Activated CD8-positive, alpha-beta memory T cell treated with anti-CD3 and anti-CD28 coated beads, Interleukin-2, amount 10 ng/mL, durations not matched to agents 7 days and 5 days (primary cell): ENCODE measurements at places on chromosomes 4 and X. TPM values are rescaled to one million over a fixed set of nuclear protein-coding genes. Genes with fewer than 3 reads are reported as not detected.

DNA sequence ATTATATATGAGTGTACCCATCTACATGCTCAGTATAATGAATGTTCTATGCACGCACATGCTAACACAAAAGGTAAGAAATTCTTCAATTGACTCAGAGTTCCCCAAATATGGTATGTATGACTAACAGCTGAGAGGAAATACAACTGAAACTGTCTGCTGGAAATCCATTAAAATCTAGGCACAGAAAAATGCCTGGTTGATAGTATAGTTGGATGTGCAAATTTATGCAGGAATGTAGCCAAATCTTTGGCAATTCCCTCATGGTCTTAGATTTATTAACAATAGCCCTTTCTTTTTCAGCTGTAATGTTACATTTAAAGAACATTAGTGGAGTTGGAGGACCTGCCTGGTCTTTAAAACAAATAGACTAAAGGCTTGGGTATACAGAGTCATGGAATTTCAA is 5.5 kb downstream of the CAMK2D start:
- H3K4me1 ChIP-seq: peaks cover 40% of the 10 kb centered on the region
- no peaks in the 10 kb centered on the region for H3K27me3 ChIP-seq
- peak overlapping the region; percentile 75 for H3K27ac ChIP-seq
- peaks cover 31% of the 10 kb centered on the region for H3K36me3 ChIP-seq
- no peak for DNase-seq

The DSPP gene
- not detected for total RNA-seq

DNA sequence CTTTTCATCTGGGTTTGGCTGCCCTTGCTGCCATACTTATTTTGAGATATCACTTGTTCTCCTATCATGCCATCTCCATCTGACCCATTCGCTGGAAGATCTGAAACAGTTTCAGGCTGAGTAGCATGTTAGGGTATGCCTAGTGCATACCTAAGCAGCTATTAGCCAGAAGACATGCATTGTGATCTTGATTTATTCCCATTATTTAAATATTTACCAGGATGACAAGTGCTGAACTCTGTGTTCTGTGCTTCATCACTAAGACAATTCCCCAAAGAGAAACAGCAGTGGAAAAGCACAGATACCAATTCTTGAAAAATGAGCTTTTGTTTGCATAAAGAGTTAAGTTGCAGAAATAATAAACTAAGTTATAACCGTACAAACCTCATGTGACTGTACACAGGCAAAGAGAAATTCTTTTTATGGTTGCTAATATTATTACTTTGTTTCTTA is 271.0 kb upstream of the ARSJ start:
- no peaks in the 10 kb centered on the region for H3K36me3 ChIP-seq
- H3K4me1 ChIP-seq: no peaks in the 10 kb centered on the region
- H3K27me3 ChIP-seq: no peaks in the 10 kb centered on the region
- no peak for DNase-seq
- no peak overlapping the region for H3K4me3 ChIP-seq
- H3K27ac ChIP-seq: no peak overlapping the region

DNA sequence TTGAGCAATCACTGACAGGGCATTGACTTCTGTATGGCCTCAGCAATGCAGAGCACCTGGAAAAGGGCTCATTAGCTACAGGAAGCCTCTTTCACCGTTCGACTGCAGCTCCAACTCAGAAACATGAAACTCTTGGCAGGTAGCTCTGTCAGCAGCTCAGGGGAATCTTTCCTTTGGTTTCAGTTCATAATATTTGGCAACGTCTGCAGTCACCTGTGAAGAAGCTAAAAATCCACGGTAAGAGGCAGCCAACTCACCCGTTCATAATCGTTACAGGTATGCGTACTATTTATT is 354.9 kb downstream of the CAMK2D start:
- H3K4me3 ChIP-seq: no peak overlapping the region
- H3K27me3 ChIP-seq: peaks cover 4% of the 10 kb centered on the region
- H3K36me3 ChIP-seq: no peaks in the 10 kb centered on the region

DNA sequence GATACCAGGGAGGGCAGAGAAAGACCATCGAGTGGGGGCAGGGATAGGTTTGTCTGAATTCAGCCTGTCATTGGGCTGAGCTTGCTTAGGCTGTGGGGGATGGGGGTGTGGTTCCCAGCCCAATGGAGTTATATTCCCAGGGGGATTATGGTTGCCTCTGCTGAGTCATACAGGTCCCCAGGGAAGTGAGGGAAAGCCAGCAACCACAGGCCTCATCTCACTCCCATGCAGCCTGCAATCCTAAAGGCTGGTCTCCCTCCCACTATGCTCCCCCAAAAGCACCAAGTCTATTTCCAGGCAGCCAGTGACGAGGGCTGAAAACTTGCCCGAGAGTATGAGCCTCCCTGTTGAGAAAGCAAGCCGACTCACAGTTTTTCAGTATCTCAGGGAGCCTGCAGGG is 39.3 kb downstream of the AFM start:
- no peaks in the 10 kb centered on the region for H3K4me1 ChIP-seq
- H3K36me3 ChIP-seq: no peaks in the 10 kb centered on the region
- no peak for DNase-seq
- H3K27ac ChIP-seq: no peak overlapping the region

- no peak overlapping the region for H3K4me3 ChIP-seq
- DNase-seq: no peak
- H3K36me3 ChIP-seq: no peaks in the 10 kb centered on the region
- H3K27ac ChIP-seq: no peak overlapping the region
- H3K27me3 ChIP-seq: peaks cover 7% of the 10 kb centered on the region
- H3K4me1 ChIP-seq: peaks cover 12% of the 10 kb centered on the region
Observed at GRCh38 chrX:9326369-9326768, 138.5 kb upstream of the TBL1X start.
